ENCODE measurements at places on chromosomes 3 and 15.

DNA sequence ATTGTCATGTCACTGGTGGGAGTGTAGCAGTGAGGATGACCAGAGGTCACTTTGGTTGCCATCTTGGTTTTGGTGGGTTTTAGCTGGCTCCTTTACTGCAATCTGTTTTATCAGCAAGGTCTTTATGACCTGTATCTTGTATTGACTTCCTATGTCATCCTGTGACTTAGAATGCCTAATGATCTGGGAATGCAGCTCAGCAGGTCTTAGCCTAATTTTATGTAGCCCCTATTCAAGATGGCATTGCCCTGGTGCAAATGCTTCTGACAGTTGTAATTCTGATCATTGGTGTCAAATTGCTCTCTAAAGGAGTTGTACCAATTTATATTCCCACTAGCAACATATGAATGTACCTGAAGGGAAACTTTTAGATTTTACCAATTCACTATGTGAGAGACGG lies 74.4 kb downstream of the STRIT1 start:
- no peak for DNase-seq

DNA sequence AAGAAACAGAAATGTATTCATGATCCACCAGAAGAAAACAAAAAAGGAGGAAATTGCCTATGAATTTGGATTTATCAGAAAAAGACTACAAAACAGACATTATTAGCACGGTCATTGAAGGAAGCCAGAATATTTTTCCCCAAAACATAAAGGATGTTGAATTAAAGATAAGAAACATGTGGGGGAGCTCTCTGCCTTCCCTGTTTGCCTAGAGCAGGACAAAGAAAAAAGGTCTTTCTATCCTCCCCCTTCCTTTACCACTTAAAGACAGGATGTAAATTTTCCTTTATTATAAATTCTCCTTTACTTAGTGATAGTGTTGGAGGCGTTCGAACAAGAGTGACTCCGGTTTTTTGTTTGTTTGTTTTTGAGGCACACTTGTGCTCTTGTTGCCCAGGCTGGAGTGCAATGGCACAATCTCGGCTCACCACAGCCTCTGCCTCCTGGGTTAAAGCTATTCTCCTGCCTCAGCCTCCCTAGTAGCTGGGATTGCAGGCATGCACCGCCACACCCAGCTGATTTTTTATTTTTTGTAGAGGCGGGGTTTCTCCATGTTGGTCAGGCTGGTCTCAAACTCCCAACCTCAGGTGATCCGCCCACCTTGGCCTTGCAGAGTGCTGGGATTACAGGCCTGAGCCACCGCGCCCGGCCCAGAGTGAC lies 14.9 kb upstream of the RPN1 start:
- DNase-seq, result no peak

DNA sequence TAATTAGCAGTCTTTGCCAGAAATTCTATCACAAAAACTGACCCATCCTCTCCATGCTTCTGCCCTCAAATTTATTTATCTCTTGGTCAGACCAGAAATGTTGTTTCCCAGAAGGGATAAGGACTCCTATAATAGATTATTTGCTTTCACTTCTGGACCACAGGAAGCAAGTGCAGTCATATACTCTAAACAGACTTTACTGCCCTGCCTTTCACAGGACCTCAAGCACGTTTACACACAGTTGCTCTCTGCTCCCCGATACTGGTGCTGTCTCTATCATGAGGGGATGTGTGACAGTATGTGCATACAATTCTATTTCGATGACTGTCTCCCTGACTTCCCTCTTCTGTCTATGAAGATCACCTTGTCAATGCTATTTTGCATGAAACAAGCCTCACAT lies 205.5 kb upstream of the TGFBR2 start:
- DNase-seq, result no peak

GRCh38 chr15:58409861-58410260 lies 21.9 kb upstream of the LIPC start:
- DNase-seq, result no peak

- DNase-seq, result no peak
These were observed 92.9 kb upstream of the PRR23E start for GRCh38 chr3:127099982-127100381.

DNA sequence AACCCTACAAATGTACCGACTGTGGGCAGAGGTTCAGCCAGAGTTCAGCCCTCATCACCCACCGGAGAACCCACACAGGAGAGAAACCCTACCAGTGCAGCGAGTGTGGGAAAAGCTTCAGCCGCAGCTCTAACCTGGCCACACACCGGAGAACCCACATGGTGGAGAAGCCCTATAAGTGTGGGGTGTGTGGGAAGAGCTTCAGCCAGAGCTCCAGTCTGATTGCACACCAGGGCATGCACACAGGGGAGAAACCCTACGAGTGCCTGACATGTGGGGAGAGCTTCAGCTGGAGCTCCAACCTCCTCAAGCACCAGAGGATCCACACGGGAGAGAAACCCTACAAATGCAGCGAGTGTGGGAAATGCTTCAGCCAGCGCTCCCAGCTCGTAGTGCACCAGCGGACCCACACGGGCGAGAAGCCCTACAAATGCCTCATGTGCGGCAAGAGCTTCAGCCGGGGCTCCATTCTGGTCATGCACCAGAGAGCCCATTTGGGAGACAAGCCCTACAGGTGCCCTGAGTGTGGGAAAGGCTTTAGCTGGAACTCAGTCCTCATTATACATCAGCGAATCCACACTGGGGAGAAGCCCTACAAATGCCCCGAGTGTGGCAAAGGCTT lies 20.7 kb downstream of the ZSCAN2 start:
- DNase-seq, result no peak

- no peak for DNase-seq
These were observed 511.7 kb upstream of the CDIN1 start for GRCh38 chr15:36067483-36068274.

- no peak for DNase-seq
These were observed 46.1 kb downstream of the RFTN1 start for GRCh38 chr3:16467393-16467792.

GRCh38 chr3:70737666-70738290 lies 425.3 kb upstream of the MDFIC2 start:
- DNase-seq, result no peak

DNA sequence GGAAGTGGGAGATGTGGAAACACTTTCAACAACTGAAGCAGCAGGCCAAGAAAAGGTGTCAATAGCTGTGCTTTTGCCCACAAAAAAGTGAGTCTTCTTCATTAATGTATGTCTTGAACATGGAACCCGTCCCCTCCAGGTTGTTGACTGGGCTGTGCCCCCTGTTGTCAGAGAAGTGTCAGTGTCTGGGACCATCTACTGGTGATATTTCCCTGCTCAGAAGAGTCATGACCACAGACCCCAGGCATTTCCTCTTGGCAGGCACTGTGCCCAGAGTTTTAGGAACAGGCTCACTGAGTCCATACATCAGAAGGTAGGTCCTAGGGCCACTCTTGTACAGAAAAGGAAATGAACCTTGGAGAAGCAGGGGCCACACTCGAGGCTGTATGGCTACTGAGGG lies 54.8 kb upstream of the LARS2 start:
- no peak for DNase-seq

DNA sequence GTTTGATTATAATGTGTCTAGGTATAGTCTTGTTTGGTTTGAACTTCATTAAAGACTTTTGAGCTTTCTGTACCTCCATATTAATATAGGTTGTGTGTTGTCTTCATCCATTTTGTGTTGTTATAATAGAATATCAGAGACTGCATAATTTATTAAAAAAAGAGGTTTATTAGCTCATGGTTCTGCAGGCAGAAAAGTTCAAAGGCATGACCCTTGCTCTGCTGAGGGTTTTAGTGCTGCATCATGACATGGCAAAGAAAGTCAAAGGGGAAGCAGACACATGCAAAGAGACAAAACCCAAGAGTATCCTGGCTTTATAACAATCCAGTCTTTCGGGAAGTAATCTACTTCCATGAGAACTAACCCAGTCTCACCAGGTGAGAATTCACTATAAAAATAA lies 358.2 kb downstream of the EDEM1 start:
- DNase-seq, result no peak

DNA sequence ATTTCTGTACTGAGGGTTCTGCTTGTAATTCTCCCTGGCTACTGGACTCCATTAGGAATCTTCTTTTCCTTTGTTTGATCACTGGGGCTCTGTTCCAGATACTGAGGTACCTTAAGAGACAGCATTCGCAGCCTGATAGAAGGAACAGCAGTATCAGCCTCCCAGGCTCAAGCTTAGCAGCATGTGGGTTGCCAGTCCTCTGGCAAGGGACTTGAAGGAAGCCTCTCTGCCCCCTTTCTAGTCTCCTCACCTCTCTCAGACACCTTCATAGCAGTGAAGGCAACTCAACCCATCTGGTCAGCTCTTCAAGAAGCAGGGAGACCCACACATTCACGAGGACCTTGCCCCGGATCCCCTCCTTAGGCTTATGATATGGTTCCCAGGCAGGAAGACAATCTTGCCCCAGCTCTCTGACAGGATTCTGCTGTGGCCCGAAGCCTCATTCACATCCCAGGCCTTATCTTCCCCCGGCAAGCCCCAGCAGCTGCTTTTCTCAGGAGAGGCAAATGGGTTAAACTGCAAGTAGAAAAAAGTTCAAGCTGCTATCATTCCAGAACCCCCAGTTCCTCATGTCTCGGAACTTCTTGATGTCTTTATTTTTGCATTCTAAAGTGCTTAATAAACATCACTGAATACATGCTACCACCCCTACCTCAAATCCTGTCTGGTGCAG lies 153.1 kb downstream of the LIPC start:
- DNase-seq, result no peak

- no peak for DNase-seq
These were observed 2.0 kb upstream of the ZBTB47 start for GRCh38 chr3:42651248-42652091.

GRCh38 chr3:38985981-38986380 lies 65.8 kb downstream of the SCN11A start:
- no peak for DNase-seq

- peak; percentile 13 for DNase-seq
These were observed 144.4 kb downstream of the DNAJB8 start for GRCh38 chr3:128322030-128323022.

GRCh38 chr3:16477521-16477920 lies 36.0 kb downstream of the RFTN1 start:
- DNase-seq, result no peak

DNA sequence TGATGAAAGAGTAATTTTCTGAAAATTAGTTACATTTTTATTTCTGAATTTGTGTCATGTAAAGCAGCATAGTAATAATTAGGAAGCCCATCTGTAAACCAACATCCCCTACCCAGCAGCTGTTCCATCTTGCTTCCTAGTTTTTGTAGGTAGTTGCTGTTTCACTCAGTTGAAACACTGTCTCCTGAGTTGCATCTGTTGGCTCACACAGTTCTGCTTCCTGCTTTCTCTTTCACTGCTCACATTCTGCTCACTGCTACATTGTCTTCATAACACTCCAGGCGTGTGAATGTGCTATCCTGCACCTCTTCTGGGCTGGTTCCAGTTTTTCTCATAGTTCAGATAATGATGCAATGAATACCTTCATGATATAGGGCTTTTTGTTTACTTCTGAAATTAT lies 123.4 kb downstream of the EPHB1 start:
- no peak for DNase-seq

GRCh38 chr15:36498401-36498800 lies 81.0 kb upstream of the CDIN1 start:
- no peak for DNase-seq

GRCh38 chr15:27878841-27879240 lies 220.3 kb downstream of the OCA2 start:
- DNase-seq, result no peak

DNA sequence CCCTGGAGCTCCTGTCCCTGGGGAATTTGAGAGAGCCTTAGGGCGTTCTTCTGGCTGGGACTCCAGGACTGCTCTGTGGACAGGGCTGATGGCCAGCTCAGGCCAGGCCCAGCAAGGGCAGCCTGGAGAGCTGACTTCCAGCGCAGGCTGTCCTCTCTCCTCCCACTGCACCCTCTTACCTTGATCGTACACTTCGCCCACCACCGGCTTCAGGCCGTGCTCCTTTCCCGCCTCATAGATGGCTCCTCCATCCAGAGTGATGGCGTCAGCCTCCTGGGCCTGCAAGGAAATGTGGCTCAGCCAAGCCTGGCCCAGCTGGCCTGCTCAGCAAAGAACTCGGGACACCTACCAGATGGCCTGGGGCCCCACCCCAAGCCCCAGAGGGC lies 3.1 kb downstream of the MELTF start:
- DNase-seq, result no peak
